ENCODE measurements at places on chromosomes 7 and 10. TPM values are rescaled to one million over a fixed set of nuclear protein-coding genes. Genes with fewer than 3 reads are reported as not detected.

Gene C10orf67
- total RNA-seq, result not detected

Gene RNF148
- total RNA-seq, result 0.22 TPM

Gene PILRA
- total RNA-seq, result 1.8 TPM

Gene PRPS1L1
- not detected for total RNA-seq

Gene SH2D4B
- total RNA-seq, result 0.22 TPM

Gene GIMAP4
- 0.49 TPM for total RNA-seq

Gene SFXN3
- total RNA-seq, result 52.5 TPM

Gene HOXA3
- total RNA-seq, result 9.2 TPM

Gene TMEM140
- total RNA-seq, result not detected

Gene BLNK
- total RNA-seq, result 0.59 TPM

Gene DGKB
- total RNA-seq, result 0.05 TPM

Gene C7orf33
- total RNA-seq, result not detected

Gene FAM241B
- 18.0 TPM for total RNA-seq

DNA sequence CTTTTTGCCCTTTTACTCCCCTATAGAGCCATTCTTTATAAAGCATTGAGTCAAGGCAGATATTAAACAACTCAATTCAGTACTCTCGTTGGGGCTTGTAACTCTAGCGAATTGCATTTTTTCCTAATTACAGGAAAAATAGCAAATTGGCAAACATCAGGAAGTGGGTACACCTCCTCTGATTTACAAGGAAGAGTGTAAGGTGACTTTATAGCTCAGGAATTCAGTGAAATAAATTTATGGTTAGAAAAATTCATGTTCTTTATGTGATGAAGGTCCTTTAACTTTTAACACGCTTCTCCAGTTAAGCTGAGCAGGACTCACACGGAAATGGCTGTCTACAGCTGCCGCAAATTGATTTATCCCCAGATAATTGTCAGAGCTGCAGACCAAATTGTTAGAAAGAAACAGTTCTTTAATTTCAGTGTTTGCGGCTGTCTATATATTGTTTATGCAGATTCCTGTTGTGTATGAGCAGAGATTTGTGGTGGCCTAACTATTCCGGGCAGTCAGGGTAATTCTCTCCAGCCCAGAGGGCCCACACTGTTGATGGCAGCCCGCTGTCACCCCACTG lies 151.1 kb upstream of the MKI67 start:
- no peak for DNase-seq
- peaks cover 69% of the 10 kb centered on the region for H3K27me3 ChIP-seq
- H3K27ac ChIP-seq, result no peak overlapping the region
- no peak overlapping the region for H3K4me3 ChIP-seq

DNA sequence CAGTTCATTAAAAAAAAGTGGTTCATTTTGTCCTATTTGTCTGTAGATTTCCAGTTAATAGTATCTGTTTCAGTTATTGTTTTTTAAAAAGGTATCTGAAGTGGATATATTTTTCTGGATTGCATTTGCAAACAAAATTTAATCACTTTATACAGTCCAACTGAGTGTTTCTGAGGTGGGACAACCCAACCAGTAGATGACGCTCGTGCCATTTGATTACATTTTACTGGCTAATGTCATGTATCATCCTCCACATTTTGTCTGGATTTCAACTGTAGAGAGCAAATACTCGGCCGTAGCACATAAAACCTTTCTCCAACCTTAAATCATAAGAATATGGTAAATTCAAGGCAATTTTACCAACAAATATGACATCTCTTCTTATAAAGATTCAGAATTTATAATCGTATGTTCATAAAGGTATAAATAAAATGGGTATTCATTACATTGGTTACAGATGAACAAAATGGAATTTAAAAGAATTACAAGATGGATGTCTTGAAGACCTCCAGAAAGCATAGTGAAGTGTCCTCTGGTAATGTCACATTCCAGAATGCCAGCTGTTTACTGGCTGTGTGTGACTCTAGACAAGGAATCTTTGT lies 789.0 kb downstream of the PHTF2 start:
- H3K4me1 ChIP-seq, result no peaks in the 10 kb centered on the region
- DNase-seq, result peak; percentile 6
- H3K27ac ChIP-seq, result no peak overlapping the region
- H3K36me3 ChIP-seq, result no peaks in the 10 kb centered on the region
- H3K27me3 ChIP-seq, result 0 out of 2 replicates have a peak, but pooled peaks cover 3% of the 10 kb centered on the region

DNA sequence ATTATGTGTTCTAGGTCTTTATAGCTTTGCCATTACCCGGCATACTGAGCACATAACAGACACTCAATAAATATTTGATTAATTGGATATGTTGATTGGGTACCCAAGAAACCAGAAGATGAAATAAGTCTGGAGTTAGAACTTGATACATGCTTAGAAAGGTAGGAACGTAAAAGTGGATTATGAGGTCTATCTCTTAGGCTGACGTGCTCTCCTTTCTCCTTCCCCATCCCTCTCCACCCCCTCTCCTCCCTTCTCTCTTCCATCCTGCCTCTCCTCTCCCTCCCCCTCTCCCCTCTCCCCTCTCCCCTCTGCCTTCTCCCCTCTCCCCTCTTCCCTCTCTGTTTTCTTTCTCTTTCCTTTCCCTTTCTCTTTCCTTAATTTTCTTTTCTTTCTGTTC lies 34.0 kb downstream of the AUTS2 start:
- no peak overlapping the region for H3K4me3 ChIP-seq
- H3K4me1 ChIP-seq, result no peaks in the 10 kb centered on the region
- H3K36me3 ChIP-seq, result no peaks in the 10 kb centered on the region
- DNase-seq, result no peak
- H3K27me3 ChIP-seq, result no peaks in the 10 kb centered on the region

DNA sequence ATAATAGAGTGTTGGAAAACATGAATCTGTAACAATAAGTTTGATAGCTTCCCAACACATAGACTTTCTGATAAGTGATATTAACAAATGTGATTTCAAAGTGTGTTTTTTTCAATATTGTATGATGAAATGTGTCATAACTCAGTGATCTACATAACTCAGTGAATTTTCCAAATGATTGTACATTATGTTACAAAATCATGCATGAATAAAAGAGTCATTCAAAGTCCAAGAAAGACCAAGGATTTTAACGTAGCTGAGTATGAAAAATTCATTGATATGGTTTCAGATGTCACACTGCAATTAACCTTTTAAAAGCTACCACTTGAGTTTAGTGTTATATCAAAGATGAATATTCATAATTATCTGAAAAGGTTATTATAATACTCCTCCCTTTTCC lies 111.2 kb downstream of the MYOF start:
- H3K27me3 ChIP-seq, result no peaks in the 10 kb centered on the region
- DNase-seq, result no peak
- H3K4me1 ChIP-seq, result no peaks in the 10 kb centered on the region
- H3K36me3 ChIP-seq, result peaks cover 75% of the 10 kb centered on the region
- no peak overlapping the region for H3K4me3 ChIP-seq
- no peak overlapping the region for H3K27ac ChIP-seq

DNA sequence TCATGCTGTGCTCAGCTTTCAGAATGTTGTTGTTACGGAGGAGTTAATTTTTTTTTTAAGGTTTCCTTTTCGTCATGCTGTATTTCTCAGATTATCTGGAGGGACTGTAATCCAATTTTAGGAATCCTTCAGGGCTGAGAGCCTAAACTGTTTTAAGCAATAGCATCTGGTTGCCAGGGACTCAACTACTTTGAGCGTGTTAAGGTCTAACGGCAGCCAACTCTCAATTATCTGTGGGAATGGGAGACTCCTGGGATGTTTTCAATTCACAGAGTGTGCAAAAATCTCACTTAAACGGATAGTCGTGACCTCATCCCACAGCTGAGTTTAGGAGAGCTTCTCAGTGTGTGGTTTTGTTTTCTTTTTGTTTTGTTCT lies 291.7 kb downstream of the AUTS2 start:
- no peaks in the 10 kb centered on the region for H3K36me3 ChIP-seq
- H3K4me1 ChIP-seq, result no peaks in the 10 kb centered on the region
- DNase-seq, result no peak
- H3K27me3 ChIP-seq, result no peaks in the 10 kb centered on the region
- no peak overlapping the region for H3K27ac ChIP-seq

DNA sequence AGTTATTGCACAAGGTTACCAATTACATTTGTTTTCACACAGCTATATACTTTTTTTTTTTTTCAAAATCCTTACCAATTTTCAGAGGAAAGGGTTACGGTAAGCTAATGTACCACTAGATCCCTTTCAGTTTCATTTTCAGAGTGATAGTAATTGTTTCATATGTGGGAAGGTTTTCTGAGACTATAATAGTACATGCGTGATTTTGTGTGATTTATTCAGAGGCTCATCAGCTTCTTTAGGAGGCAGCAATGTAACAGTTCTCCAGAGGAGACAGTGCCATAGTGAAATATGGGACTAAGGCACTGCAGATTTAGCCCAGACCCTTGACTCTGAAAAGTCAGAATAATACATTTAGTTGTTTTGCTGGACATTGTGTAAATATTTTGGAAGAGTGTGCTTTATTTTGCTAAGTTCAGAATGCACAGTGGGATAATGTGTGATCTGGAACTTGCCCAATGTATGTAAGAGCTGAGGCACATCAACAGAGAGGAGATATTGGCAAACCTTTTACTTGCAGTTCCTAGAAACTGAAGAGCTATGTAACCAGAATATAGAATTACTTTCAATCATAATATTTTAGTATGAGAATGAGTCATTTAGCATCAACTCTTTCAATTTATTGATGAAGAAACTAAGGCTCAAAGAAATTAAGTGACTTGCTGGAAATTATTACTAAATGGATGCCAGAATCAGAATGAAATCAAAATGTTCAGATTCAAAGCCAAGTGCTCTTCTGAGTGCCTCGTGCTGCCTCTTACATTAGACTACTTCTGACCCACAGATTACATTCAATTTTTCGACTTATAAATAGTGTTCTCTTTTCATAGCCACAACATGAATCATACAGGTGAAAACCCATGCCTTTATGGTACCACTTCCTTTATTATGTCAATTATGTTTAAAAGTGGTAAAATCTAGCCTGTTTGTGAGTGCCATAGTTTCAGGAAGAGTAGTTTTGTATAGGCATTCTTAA lies 207.7 kb upstream of the TEX47 start:
- no peak for DNase-seq
- H3K27me3 ChIP-seq, result no peaks in the 10 kb centered on the region
- no peak overlapping the region for H3K4me3 ChIP-seq
- H3K4me1 ChIP-seq, result no peaks in the 10 kb centered on the region
- H3K36me3 ChIP-seq, result no peaks in the 10 kb centered on the region
- no peak overlapping the region for H3K27ac ChIP-seq

GRCh38 chr10:27744802-27745731 lies 552 bp downstream of the MKX start:
- H3K4me1 ChIP-seq, result peaks cover 17% of the 10 kb centered on the region
- H3K4me3 ChIP-seq, result peak overlapping the region; percentile 46
- no peaks in the 10 kb centered on the region for H3K27me3 ChIP-seq
- H3K36me3 ChIP-seq, result no peaks in the 10 kb centered on the region
- no peak for DNase-seq
- peak overlapping the region; percentile 97 for H3K27ac ChIP-seq

GRCh38 chr10:116371737-116372136 lies 47.5 kb downstream of the CCDC172 start:
- no peak for DNase-seq
- H3K36me3 ChIP-seq, result no peaks in the 10 kb centered on the region
- no peaks in the 10 kb centered on the region for H3K4me1 ChIP-seq
- peaks cover 45% of the 10 kb centered on the region for H3K27me3 ChIP-seq
- no peak overlapping the region for H3K27ac ChIP-seq

GRCh38 chr7:122552769-122553168 lies 146.1 kb downstream of the RNF133 start:
- no peak overlapping the region for H3K27ac ChIP-seq
- H3K4me3 ChIP-seq, result no peak overlapping the region
- no peak for DNase-seq

- no peaks in the 10 kb centered on the region for H3K4me1 ChIP-seq
- no peak overlapping the region for H3K27ac ChIP-seq
- H3K4me3 ChIP-seq, result no peak overlapping the region
- no peak for DNase-seq
These were observed 783.8 kb downstream of the NXPH1 start for GRCh38 chr7:9217204-9217603.

- peak overlapping the region; percentile 30 for H3K27ac ChIP-seq
- no peaks in the 10 kb centered on the region for H3K27me3 ChIP-seq
- H3K4me1 ChIP-seq, result peaks cover 25% of the 10 kb centered on the region
- H3K36me3 ChIP-seq, result no peaks in the 10 kb centered on the region
These were observed 24.1 kb upstream of the PDGFA start for GRCh38 chr7:543501-544337.

- DNase-seq, result no peak
- no peak overlapping the region for H3K4me3 ChIP-seq
- peaks cover 40% of the 10 kb centered on the region for H3K4me1 ChIP-seq
- H3K27ac ChIP-seq, result no peak overlapping the region
These were observed 168.4 kb upstream of the ASAH2 start for GRCh38 chr10:50419756-50420155.

- no peaks in the 10 kb centered on the region for H3K27me3 ChIP-seq
- H3K4me3 ChIP-seq, result no peak overlapping the region
- H3K27ac ChIP-seq, result no peak overlapping the region
- no peaks in the 10 kb centered on the region for H3K36me3 ChIP-seq
- no peak for DNase-seq
These were observed 51.9 kb downstream of the ASZ1 start for GRCh38 chr7:117375380-117375779.

- H3K27me3 ChIP-seq, result no peaks in the 10 kb centered on the region
- H3K4me1 ChIP-seq, result peaks cover 3% of the 10 kb centered on the region
- no peaks in the 10 kb centered on the region for H3K36me3 ChIP-seq
- H3K4me3 ChIP-seq, result no peak overlapping the region
- no peak for DNase-seq
These were observed 8.6 kb downstream of the PNLIPRP2 start for GRCh38 chr10:116629340-116629739.

DNA sequence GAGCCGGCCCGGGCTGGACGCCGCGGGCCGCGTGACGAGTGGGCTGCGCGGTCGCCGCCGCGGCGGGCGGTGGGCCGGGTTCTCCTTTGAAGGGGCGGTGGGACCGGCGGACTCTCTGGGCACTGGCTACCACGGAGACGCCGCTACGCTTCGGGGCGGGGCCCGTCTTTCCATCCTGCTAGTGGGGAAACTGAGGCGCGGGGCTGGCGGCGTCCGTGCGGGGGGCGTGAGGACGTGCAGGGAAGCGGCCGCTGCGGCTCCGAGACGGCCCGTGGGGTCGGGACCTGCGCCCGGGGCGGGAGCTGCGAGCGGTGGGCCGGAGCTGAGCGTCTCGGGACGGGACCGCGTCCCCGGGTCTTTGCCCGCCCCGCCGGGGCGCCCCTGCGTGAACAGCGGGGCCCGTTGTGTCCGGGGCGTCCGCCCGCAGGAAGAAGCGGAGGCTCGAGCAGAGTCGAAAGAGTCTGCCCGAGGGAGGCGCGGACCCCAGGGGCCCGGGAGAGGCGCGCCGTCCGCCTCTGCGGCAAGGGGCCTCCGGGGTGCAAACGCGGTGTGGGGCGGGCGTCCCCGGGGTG lies 548 bp upstream of the BNIP3 start:
- no peak for DNase-seq
- H3K4me3 ChIP-seq, result peak overlapping the region; percentile 16
- H3K4me1 ChIP-seq, result no peaks in the 10 kb centered on the region
- no peaks in the 10 kb centered on the region for H3K27me3 ChIP-seq
- H3K27ac ChIP-seq, result peak overlapping the region; percentile 35

All from HCT116 (cell line).